ENCODE measurements at places on chromosomes 12 and 14. TPM values are rescaled to one million over a fixed set of nuclear protein-coding genes. Genes with fewer than 3 reads are reported as not detected.

DNA sequence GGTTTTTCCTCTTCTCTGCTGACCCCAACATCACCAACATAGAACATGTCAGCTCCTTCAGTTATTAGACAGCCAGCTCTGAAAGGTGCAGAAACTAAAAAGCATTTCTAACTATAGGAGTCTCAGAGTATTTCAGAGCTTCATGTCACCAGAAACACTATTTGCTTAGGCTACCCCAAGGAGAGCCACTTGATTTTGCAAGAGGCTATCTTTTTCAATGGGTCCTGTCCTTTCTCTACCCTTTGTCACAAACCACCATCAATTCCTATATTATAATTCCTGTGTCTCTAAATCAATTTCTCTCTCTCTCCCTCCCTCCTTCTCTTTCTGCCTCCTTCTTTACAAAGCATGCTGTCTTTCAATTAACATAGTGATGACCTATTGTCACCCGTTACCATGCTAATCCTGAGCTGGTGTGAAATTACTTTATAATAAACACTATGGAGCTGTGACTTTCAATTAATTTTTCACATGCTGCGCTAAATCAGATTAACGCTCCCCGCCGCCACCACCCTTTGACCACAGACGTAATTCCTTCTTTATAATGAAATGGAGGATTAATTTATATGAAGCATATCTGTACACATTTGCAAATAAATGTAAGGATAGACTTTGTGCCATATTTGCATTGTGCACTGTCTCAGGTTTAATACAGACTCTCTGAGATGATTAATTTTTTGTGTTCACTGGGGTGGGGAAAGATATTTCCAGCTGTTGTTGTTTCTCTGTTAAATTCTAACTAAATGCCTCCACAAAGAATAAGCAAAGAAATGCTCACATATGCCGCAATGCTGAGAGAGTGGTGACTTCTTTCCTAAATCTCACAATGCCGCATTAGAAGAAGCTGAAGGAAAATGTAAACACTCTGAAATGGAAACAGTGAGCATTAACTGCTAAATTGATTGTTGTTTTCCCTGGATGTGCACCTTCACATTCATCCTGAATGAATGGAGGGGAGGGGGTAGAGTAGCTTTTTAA is 418.6 kb downstream of the PDZRN4 start:
- DNase-seq = no peak

DNA sequence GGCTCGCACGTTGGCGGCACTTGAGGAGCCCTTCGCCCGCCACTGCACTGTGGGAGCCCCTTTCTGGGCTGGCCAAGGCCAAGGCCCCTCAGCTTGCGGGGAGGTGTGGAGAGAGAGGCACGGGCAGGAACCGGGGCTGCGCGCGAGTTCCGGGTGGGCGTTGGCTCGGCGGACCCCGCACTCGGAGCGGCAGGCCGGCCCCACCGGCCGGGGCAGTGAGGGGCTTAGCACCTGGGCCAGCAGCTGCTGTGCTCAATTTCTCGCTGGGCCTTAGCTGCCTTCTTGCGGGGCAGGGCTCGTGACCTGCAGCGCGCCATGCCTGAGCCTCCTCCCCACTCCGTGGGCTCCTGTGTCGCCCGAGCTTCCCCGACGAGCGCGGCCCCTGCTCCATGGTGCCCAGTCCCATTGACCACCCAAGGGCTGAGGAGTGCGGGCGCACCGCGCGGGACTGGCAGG is 71.6 kb upstream of the CNTN1 start:
- no peak for DNase-seq

GRCh38 chr12:102061096-102061559 is 663 bp downstream of the WASHC3 start:
- DNase-seq = peak; percentile 16

GRCh38 chr14:87079416-87079815 is 913.6 kb downstream of the GALC start:
- no peak for DNase-seq

DNA sequence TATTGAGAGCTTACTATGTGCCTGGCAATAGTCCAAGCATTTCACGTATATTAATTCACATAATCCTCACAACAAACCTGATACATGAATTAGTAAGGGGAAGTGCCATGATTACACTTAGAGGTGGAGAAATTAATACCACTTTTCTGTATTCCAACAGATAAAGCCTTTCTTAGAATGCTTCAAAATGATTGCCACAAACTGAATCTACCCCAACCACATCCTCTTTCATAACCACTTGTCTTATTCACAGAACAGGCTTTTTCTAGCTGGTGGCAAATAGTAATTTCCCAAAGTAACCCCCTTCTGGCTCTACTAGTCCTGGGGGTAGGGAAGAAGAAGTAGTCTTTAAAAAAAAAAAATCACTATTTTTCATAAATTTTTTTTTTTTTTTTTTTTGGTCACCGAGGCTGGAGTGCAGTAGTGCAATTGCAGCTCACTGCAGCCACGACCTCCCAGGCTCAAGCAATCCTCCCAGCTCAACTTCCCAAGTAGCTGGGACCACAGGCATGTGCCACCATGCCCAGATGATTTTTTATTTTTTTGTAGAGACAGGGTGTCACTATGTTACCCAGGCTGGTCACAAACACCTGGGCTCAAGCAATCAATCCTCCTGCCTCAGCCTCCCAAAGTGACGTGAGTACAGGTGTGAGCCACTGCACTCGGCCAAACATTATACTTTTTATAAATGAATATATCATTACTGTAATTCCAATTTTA is 59.0 kb upstream of the ARID2 start:
- DNase-seq = no peak

DNA sequence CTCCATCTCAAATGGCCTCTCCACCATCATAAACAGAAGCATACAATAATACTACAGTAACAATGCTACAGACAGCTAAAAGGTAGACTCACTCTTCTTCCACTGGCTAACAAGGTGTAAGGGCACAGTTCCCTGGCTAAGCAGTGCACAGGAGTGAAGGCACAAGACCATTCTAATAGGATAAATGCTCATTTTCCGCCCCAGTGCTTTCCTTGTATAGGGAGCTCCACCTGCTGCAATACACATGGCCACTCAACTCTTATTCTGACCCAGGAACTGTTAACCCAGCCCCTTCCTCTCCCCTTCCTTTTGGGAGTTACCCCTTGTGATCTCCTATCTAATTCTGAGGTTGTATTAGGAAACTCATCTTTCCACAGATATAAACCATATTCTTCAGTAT is 124.6 kb downstream of the KCNK10 start:
- no peak for DNase-seq

CD9 gene
- total RNA-seq = 297 TPM

DNA sequence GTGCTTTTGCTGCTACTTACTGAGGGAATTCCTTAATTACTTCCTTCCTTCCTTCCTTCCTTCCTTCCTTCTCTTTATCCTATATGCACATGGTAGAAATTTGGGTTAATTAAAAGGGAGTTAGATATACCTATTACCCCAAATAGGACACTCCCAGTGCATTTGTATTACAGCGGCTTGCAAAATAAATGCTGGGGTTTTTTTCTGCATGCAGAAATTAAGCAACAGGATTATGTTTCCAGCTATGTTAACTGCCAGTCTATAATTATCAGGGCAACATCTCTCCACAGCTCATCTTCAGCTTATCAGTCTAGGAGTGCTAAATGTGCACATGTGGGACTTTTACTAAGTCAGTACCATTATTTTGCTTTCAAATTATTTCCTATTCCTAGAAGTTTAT is 132.9 kb upstream of the SLC35F4 start:
- DNase-seq = no peak

IAPP gene
- not detected for total RNA-seq

DNA sequence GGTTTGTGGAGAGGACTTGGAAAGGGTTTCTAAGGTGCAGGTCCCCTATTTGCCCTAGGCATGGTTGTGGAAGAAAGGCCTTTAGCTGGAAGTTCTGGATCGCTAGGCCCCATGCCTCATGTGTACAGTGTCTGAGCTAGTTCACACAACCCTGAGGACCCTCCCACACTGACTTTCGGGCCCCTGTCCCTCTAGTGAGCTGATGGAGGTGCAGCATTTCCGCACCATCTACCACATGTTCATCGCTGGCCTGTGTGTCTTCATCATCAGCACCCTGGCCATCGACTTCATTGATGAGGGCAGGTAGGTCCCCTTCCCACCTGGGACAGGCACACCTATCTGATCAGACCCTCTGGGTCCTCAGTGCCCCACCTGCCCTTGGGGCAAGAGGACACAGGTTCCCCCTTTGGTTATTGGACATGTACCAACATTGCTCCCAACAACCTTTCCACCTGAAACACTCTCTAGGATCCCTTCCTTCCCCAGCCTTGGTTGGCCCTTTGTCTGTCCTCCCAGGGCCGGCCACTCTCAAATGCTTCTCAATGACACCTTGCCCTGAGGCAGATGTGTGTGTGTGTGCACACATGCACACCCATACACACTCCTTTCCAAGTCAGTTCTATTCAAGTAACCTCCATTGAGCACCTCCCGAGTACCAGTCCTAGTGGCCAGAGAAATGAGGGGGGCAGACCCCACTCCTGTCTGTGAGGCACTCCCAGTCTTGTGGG is 2.6 kb downstream of the SOAT2 start:
- DNase-seq = no peak

GRCh38 chr14:99123208-99123870 is 148.7 kb downstream of the BCL11B start:
- no peak for DNase-seq

All from skin of body (tissue), 3 donors.